Stimulated activated naive B cell treated with anti-CD40 and anti-IgM and Interleukin-4, amounts not matched to agents 10 μg/mL and 1 μg/mL and 100 μg/mL, for 72 hours (primary cell): ENCODE measurements at places on chromosomes 6 and 20.

GRCh38 chr6:153150752-153151440 is 19.8 kb upstream of the RGS17 start:
- DNase-seq = no peak

- DNase-seq = no peak
Measured at GRCh38 chr6:139820210-139820609, 445.8 kb upstream of the CITED2 start.

DNA sequence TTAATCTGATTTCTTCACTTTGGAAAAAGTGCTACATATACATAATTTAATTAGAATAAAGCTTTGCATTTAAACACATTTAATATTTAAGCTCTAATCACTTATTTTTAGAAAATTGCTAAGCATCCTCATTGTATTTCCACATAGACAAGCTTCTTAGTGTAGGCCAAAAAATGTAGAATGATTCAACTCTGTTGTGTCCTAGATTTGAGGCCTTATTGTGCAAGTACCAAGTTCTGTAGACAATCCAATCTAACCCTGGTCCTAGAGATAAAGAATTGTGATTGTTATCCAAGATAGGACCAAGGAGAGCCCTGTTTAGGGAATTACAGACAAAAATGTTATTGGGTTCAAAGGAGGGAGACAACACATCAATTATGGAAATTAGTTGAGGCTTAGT is 27.6 kb downstream of the MRAP2 start:
- DNase-seq = no peak

- no peak for DNase-seq
Measured at GRCh38 chr20:63783970-63784369, 44.4 kb downstream of the SLC2A4RG start.

DNA sequence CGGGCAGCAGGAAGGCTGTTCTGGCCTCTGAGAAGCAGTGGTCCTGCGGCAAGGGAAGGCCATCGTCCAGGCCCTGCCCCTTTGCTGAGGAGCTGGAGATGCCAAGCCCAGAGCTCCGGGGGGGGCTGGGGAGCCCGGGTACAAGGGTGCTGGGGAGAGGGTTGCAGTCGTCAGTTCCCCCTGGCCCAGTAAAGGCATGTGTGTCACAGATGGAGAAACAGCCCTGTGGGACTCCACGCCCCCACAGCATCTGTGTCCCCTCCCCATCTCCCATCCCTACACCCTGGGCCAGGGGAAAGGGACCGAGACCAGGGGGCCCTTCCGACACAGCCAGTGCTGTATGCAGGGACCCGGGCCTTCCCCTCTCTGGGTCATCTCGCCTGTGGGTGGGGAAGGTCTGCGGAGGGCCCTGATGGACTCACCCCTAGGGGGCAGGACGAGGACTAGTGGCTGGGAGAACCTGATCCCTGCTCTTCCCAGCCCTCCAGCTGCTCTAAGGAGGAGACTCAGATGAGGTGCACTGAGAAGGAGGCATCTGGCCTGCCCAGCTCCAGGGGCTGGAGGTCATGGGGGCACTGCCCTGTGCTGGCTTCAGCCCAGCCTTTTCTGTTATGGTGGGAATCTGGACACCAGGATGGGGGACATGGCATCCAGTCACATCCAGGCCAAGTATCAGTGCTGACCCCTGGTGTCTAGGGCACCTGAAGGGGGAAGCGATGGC is 609 bp downstream of the MYL9 start:
- no peak for DNase-seq

- DNase-seq = no peak
Measured at GRCh38 chr6:34029489-34030280, 116.2 kb downstream of the GRM4 start.

DNA sequence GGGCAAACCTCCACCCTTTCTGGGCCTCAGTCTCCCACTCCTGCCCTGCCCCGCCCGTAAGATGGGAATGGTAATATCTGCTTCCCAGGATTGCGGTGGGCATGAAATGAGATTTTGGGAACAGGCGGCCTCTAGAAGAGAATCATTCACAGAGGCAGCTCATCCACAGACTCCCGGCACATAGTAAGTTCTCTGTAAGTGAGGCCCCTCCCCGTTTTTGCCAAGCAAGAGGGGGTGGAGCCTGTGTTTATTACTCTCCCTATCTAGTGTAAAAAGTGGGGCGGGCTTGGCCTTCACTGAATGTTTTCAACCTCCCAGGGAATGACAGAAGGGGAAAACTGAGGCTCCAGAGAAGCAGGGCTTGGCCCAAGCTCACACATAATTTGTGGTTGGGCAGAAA is 20.0 kb downstream of the SUN5 start:
- no peak for DNase-seq

DNA sequence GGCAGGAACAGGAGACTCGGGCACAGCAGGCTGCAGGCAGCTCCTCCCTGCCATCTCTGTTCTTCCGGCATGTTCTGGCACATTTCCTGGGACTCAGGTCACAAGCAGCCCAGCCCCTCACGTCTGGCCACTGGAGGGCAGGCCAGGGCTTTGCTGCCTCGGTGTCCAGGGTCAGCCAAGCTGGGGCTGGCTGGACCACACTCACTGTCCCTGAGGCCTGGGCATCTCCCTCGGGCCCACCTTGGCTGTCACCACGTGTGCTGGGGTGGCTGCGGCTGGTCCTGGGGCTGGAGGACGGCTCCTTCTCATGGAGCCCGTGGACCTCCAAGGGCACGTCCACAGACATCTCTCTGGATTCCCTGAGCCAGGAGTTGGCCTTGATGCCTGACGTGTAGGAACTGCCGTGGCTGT is 18.5 kb downstream of the FRMD1 start:
- DNase-seq = no peak

DNA sequence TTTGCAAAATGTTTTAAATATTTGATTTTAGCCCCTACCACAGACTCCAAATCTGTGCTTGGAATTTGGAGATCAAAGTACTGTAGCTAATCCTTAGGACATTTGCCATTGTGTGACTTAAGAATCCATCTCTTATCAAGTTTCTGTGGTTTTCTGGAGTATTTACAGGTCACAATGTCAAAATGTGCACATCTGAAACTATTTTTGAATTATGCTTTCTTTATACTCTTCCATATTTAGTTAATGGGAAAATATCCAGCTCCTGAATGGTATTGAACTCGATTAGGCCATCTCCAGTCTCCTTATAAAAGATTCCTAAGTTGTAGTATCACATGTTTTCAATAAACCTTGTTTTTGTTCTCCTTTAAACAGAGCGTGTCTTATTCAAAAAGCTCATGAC is 162.5 kb downstream of the KHDC1L start:
- DNase-seq = no peak

DNA sequence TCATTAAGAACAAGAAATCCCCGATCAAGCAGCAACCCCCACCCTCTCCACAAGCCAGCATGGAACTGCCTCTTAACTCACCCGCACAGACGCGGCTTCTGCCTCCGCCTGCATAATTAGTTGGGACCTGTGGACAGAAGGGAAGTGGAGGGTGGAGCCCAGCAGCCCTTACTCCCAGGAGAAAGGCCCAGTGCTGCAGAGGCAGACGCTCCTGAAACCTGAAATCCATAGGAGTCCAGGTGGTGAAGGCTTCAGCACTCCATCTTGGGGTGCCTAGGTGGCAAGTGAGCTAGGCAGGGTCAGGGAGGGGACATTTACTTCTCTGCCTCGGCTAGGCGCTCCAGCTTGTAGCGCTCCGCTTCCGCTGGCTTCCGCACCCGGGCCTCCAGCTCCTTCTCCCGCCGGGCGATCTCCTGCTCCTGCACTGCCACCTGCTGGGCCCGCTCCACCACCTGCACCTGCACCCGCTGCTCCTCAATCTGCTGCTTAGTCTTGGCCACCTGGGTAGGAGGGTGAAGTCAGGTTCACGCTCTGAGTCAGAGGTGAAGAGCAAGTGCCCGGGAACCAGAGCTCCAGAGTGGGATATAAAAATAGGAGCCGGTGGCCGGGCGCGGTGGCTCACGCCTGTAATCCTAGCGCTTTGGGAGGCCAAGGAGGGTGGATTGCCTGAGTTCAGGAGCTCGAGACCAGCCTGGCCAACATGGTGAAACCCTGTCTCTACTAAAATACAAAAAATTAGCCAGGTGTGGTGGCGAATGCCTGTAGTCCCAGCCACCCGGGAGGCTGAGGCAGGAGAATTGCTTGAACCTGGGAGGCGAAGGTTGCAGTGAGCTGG is 10.7 kb downstream of the TUBB start:
- peak; percentile 72 for DNase-seq

- DNase-seq = no peak
Measured at GRCh38 chr20:4084721-4085120, 69.4 kb upstream of the RNF24 start.

DNA sequence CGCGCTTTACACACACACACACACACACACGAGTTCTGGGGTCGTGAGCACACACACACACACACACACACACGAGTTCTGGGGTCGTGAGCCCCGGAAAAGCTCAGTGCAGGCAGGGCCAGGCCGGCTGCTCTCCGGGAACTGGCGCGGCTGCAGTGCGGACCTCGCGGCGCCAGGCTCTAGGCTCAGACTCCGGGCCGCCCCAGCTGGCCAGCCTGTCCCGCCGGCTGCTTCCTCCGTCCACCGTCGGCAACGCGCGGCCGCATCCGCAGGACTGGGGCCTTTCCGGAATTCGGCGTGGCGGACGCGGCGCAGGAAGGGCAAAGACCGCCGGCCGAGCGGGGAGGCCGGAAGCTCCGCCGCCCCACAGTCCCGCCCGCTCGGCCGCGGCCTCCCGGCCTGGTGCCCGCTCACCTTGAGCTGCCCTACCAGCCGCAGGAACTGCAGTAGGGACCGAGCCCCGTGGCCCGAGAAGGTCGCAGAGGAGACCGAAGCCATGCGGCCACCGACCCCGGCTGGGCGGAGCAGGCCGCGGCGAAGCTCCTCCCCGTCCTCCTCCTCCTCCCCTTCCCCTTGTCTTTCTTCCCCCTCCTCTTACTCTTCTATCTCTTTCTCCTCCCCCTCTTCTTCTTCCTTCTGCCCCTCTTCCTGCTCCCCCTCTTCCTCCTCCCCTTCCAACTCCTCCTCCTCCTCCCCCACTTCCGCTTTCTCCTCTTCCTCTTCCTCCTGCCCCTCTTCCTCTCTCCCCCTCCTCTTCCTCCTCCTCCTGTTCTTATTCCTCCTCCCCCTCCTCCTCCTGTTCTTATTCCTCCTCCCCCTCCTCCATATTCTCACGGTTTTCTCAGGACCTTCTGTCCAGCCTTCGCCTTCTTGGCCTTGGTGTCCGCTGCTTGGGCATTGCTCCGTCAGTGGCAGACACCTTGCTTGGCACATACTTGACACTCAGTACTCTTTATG is at the start of gene HDDC2:
Gene HDDC2 (minus strand): TSS at position 533 of the 957 bp plus-strand sequence. CDS start 35 bp downstream, at position 498.
- DNase-seq = peak; percentile 52

DNA sequence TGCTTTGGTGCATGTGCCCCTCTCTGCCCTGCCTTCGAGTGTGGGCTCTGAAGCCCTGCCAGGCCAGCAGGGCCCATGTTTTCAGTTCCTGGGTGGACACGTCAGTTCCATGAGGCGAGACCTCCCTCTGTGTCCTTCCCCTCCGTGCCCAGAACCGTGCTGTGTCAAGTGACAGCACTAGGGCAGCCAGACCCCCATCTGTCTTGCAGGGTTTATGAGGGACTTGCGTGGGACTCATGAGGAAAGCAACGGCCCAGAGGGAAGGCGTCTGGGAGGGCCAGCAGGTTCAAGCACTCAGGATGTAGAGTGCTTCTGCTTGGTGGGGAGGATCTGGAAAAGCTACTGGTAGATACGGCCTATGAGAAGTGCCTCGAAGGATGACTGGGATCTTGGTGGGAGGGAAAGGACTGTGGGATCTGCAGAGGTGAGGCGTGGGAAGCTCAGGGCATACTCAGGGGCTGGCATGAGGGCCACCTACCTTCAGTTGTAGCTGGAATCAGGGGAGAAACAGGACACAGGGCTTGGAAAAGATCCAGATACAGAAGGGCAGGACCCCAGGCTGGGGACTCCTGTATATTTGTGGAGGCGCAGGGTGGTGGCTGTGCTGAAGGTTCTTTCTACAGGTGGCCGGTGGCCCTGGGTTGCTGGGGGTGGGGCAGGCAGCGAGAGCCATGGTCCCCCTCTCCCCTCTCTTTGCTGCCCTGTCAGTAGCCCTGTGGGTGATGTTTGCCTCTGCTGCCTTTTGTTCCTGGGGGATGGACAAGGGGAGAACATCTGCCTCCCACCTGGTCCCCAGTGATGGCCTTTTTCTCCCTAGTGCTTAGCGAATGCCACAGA is 5.5 kb downstream of the NPEPL1 start:
- DNase-seq = no peak

DNA sequence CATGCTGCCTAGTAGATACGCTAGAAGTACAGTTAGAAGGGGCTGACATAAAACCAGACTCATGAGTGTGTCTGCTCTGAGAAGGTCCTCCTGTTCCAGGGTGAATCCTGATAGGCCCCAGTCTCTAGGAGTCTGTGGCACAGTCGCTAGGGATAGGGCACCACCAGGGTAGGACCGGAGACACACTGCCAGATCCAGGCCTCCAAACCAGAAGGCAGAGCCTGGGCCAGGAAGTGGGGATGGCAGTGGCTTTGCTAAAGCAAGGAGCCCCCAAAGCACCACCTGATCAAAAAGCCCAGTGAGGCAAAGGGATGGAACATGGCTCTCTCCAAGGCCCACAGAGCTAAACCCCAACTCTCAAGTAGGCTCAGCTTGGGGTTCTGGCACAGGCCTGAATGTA is 21.6 kb downstream of the MDGA1 start:
- DNase-seq = no peak

- no peak for DNase-seq
Measured at GRCh38 chr6:157019115-157019641, 242.0 kb downstream of the ARID1B start.

DNA sequence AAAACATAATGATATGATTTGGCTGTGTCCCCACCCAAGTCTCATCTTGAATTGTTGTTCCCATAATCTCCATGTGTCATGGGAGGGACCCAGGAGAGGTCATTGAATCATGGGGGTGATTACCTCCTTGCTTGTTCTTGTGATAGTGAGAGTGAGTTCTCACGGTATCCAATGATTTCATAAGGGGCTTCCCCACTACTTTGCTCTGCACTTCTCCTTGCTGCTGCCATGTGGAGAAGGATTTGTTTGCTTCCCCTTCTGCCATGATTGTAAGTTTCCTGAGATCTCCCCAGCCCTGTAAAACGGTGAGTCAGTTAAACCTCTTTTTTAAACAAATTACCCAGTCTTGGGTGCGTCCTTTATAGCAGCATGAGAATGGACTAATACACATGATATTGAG is 156.8 kb upstream of the PLCB4 start:
- DNase-seq = no peak

DNA sequence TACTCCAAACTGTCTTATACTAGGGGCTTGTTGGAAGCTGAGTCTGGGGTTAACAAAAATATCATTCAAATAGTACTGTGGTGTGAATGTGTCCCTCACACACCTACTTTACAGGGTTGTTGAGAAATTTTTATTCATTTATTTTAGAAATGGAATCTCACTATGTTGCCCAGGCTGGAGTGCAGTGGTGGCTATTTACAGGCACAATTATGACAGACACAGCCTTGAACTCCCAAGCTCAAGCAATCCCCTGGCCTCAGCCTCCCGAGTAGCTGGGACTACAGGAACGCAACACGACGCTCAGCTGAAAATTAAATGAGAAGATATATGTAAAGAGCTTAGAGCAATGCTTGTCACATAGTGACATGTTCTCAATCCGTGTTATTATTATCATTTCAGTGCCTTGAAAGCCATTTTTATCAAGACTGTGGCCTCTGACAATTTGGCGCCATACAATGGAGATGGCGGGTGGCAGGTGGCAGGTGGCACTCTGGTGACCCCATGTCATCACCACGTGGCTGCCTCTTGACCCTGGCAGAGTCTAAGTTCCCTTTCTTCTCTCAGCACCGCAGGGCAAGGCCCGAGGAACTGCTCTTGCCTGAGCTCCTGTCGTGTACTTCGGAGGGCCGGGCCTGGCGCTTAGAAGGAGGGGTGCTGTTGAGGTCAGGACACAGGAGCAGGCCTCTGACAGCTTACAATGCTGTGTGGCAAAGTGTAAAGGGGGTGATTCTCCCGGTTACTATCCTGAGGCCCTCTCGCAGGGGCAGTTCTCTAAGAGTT is 64.5 kb downstream of the STX11 start:
- DNase-seq = no peak

GRCh38 chr6:87785229-87785862 is 83.3 kb upstream of the AKIRIN2 start:
- no peak for DNase-seq
